ENCODE measurements at places on chromosomes 13 and 19. TPM values are rescaled to one million over a fixed set of nuclear protein-coding genes. Genes with fewer than 3 reads are reported as not detected.

DNA sequence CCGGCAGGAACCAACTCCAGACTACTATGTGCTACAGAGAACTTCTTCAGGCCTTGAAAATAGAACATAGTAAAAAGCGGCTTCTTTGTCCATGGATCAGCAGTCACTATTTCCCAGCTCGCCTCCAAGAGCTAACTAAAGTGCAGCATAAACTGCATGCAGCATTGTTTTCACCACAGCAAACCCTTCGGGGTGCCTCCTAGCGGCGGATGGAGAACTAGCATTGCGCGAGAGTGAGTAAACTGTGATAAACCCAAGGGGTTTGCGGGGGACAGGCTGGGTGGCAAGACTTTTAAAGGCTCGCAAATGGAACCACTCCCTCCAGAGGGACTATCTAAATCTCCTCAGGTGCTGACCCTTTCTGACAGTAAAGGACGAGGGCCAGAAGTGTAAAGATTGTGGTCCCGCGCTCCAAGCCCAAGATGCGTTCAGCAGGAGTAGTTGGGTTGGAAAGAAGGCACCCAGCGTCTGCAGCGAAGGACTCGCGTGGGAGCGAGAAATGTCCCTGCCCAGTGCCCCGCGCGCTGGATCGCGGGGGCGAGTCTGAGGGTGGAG is 21.5 kb upstream of the SGCG start:
- DNase-seq = no peak

The KLK12 gene
- total RNA-seq = not detected

- DNase-seq = no peak
Measured at GRCh38 chr19:52533901-52534300, 6.4 kb downstream of the ZNF808 start.

The CBY2 gene
- not detected for total RNA-seq

DNA sequence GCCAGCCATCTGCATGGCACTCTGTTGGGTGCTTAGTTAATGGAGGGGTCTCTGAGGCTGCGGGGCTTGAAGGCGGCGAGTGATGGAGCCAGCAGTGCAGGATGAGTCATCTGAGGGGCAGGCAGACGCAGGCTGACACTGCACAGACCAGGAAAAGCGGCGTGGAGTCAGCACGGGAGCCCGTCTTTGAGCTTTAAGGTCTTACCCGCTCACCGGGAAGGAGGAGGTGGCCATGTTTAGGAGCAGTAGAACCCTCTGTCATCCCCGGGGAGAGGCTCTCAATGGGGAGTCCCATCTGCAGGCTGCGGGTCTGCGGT is 13.1 kb downstream of the NAXD start:
- DNase-seq = peak; percentile 70

- no peak for DNase-seq
Measured at GRCh38 chr13:44230071-44230470, 143.6 kb upstream of the SERP2 start.

The ZNF135 gene
- total RNA-seq = 5.1 TPM

The STOML3 gene
- total RNA-seq = not detected

DNA sequence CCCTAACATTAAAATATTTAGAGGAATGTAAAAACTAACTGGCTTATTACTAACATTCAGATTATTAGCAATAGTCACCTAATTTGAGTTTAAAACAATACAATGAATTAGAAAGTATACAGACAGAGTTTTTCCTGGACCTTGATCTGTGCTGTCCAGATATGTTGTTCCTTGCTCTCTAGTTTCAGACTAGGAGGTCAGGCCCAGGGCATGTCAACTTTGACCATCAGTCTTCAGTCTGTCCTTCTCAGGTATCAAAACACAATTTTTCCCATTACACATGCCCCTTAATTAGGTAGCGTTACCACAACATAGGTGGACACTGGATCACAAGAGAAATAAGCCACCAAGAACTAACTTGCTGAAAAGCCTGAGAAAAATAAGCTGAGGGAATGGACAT is 197.0 kb downstream of the MAB21L1 start:
- DNase-seq = no peak

GRCh38 chr13:100634696-100635095 is 39.9 kb downstream of the TMTC4 start:
- DNase-seq = no peak

DNA sequence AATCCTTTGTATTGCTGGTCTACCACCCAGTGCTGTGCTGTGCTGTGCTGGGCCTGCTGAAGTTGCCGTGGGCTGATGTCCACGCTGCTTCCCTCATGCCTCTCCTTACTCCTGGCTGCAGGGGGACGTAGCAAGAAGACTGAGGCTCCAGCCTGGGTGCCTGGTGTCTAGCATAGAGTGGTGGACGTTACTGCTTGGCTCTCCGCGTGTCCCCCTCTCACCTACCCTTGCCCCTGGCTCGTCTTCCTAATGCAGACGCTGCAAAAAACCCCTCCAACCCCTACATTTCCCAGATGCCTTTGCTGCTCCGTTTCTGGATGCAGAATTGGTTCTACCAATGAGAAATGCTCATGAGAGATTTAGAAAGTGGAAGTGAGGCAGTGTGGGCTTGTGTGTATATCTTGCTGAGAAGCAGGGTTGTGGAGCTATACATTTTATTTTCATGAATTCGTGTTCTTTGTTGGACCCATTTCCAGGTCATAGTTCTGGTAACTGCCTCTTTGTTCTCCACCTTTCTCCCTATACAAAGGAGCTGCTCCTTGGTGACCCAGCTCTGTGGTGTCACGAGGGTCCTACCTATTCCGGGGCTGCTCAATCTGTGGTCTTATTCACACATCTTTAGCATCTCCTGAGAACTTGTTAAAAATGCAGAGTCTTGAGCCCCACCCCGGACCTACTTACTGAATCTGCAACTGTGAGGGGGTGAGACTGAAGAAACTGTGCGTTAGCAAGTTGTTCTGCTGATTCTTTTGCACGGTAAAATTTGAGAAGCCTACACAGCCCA is 7.9 kb upstream of the DENND1C start:
- DNase-seq = no peak

The CEACAM21 gene
- total RNA-seq = 1.8 TPM

The IL4I1 gene
- not detected for total RNA-seq

GRCh38 chr13:97621631-97622030 is 187.7 kb downstream of the RAP2A start:
- DNase-seq = no peak

DNA sequence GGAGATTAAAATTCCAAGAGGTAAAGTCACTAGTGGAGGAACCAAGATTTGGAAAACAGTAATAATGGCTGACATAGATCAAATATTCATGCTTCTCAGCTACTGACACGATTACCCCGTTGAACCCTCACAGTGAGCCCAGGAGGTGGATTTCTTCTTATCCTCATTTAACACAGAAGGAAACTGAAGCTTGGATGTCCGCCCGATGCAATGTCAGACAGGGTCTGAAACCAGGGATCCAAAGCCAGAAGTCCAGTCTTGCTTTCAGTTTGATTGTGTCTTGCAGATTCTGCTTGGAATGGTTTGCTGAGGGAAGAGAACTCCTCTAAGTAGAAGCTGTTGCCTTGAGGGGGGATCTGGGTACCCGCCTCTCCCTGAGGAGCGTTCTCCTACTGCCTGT is 404.7 kb downstream of the KCNRG start:
- DNase-seq = no peak

The GGN gene
- total RNA-seq = 0.91 TPM

The OR4F17 gene
- total RNA-seq = not detected

The SH2D3A gene
- 0.33 TPM for total RNA-seq

DNA sequence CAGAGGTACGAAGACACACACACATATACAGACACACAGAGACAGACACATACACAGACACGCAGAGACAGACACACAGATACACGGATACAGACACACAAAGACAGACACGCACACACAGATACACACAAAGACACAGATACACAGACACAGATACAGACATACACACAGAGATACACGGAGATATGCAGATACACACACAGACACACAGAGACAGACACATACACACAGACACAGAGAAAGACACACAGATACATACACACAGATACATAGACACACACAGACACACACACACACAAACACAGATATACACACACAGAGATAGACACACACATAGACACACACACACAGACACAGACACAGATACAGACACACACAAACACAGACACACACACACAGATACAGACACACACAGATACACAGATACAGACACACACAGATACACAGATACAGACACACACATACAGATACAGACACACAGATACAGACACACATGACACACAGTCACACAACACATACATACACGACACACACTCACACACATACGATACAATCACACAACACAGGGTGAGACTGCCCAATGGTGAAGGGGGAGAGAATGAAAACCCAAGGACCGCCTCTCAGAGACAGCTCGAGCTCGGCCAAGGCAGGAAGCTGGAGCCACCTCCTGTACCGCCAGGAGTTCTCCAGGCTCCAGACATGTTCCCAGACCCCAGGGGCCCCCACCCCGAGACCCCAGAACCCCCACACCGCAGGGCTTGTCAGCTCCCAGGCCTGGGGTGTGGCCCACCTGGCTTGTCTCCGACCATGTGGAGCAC is 8.8 kb upstream of the CCER2 start:
- no peak for DNase-seq

The MEF2B gene
- not detected for total RNA-seq

DNA sequence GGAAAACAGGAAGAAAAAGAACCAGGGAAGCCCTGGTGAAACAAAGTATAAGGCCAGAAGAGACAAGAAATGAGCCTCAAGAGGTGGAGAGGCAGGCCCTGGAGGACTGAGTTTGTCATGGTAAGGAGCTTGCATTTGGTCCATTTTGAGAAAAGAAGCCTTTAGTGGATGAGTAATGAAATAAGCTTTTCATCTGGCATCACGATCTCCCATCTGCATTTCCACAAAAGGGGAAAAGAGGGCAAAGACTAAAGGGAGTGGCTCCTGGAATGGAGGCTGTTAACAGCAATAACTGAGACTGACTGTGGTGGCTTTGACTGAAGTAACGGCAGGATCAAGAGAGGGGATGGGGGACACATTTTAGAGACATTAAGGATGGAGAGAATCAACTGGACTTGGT is 148.8 kb upstream of the NBEA start:
- DNase-seq = no peak

- DNase-seq = no peak
Measured at GRCh38 chr19:46256855-46257254, 27.3 kb downstream of the IGFL1 start.

DNA sequence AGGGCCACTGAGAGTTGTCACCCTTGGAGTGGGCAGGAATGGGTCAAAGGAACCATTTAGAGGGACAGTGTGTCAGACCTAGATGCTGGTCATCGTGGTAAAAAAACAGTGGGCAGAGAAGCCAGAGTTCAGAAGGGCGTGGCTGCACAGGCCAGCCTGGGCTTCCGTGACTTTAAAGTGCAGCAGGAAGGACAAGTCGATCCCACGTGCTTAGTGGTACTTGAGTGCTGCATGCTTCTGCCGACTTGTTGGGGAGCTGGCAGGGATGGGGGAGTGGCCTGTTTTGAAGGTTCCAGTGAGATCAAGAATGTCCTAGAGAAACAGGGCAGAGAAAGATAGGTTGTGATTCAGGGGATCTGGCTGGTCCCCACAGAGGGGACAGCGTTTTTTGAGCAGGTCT is 17.0 kb downstream of the LYL1 start:
- DNase-seq = no peak

GRCh38 chr19:23867895-23868294 is 46.8 kb upstream of the ZNF726 start:
- DNase-seq = no peak

GRCh38 chr19:35868172-35868822 is at the start of gene APLP1:
Gene APLP1 (plus strand): TSS chr19:35868574. CDS start chr19:35868637, 63 bp downstream.
- DNase-seq = no peak

The PRR36 gene
- not detected for total RNA-seq

GRCh38 chr13:47869776-47870175 is 131.3 kb downstream of the SUCLA2 start:
- no peak for DNase-seq

- no peak for DNase-seq
Measured at GRCh38 chr19:33510462-33511194, 11.0 kb downstream of the PEPD start.

DNA sequence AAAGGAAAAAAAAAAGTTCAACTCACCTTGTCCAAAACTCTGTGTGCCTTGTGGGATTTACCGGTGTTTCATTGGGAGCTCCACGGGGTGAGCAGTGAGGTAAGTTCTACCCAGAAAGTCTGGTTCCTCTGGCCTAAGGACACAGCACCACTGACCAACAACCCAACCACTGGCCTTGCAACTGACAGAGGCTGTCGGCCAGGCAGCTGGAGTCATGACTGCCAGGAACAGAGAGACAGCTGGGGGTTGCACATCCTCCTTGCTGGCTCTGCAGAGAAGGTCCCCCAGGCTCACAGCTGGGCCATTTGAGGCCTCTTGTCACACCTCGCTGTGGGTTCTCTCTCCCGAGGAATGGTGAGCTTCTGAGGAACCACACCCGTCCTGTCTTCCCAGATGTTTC is 59.5 kb downstream of the ANKRD10 start:
- DNase-seq = no peak

DNA sequence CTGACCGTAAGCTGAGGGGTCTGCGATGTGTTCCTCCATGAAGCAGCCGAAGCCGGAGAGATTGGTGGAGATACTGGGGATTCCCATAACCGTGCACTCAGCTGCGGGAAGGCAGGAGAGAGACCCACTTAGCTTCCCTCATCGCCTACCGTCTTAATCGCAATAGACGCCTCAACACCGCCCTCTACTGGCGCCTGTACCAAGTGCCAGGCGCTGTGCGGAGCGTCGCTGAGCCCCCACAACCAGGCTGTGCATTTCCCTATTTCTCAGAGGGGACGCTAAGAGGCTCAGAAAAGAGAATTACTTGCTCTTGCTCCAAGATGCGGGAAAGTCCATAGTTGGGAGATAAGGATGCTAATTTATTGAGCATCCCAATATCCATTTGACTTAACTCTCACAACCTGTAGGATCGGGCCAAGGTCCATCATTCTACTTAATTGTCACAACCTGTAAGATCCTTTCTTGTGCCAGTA is 5.8 kb downstream of the FTL start:
- DNase-seq = no peak

DNA sequence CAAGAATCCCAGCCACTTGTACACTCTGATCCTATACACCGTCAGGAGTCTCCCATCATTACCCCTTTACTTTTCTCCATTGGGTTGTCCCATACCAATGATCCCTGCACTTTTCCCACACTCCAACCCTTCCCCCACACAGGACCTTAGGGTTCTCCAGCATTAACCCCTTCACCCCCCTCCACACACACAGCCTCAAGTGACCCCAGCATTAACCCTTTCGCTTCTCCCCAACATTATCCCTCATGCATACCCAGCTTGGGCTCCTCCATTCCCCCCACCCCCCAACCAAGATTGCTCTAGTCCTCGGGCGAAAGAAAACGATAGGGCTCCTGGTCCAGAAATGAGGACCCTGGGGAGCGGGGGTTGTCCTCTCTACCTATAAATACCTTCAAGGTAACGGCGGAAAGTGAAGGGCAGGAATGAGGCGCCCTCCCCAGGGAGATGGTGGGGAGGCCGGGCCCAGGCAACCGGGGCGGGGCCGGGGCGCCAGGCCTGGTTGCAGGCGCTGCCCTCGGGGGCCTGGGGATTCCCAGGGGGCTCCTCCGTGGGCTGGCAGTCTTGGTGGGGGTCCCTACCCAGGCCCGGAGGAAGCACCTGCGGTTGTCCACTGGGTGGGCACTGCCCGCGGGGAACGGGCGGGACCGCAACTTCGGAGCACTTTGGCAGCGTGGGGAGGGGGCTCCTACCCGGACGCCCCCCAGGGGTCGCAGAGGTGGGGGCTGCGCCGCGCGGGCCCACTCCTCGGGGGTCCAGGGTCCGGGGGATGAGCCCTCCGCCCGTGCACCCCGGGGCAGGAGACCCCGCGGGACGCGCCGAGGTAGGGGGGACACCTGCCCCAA is 757 bp downstream of the WIZ start:
- no peak for DNase-seq

- no peak for DNase-seq
Measured at GRCh38 chr19:34475026-34475974, 6.3 kb upstream of the WTIP start.

The CGB8 gene
- total RNA-seq = not detected

Measured in esophagus muscularis mucosa (tissue), 4 donors.